ENCODE measurements at places on chromosomes 7 and 10.

GRCh38 chr10:117216028-117216427, 18.7 kb downstream of the KCNK18 start:
- no peak for DNase-seq

DNA sequence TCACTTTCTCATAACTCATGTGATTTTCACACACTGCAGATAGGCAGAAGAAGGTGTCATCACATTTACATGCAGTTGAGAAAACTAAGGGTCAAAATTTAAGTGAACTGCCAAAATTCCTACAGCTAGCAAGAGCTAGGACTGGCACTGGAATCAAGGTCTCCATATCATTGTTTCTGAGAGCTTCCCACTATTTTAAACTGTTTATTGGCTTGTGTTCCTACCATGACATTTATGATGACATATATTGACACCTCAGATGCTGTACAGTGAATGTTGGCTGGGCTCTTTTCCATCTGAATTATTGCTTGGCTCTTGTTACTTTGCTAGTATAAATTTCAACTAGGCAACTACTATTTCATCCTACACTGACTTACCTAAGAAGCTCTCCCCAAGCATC, 2.0 kb downstream of the THSD7A start:
- DNase-seq, result no peak

GRCh38 chr7:142943706-142944268, 4.5 kb downstream of the LLCFC1 start:
- no peak for DNase-seq

DNA sequence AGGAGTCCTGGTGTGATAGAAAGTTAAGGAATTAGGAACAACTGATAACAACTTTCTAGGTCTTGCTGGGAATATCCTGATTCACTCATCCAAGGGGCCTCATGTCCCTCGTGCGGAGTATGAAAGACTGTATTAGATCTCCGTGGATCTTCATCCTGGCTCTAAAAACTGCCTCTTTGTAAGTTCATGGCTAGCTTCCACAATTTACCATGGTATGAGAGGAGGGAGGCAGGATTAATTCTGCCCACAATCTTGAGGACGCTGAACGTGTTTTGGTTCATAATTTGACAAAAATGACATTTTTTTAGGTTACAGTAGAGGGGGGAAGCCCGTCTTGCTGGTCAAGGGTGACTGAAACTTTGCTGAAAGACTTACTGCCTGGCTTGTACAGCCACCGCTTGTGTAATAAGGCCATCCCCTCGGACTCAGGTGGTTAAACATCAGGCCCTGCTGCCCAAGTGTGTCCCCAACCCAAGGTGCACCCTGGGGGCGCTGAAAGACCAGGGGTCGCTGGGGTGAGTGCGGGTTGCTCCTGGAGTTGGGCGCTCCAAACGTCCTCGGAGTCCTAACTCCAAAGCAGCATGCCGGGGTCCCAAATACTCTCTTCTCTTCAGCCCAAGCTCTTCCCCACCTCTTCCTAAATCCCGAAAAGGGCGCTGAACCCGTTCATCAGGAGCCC, 733 bp downstream of the HIBADH start:
- DNase-seq, result no peak

GRCh38 chr7:49398236-49398635, 375.2 kb upstream of the VWC2 start:
- no peak for DNase-seq

GRCh38 chr7:15503603-15504290, 58.1 kb downstream of the AGMO start:
- no peak for DNase-seq

All from esophagus squamous epithelium (tissue), 5 donors.